ENCODE measurements at places on chromosomes 13 and 19.

GRCh38 chr13:91242652-91243051 is 104.8 kb upstream of the MIR17HG start:
- DNase-seq: no peak

- no peak for DNase-seq
Observed at GRCh38 chr13:69955271-69955670, 152.4 kb upstream of the ATXN8OS start.

GRCh38 chr19:38666663-38667511 is 19.4 kb downstream of the ACTN4 start:
- DNase-seq: no peak

GRCh38 chr13:69108486-69108885 is 999.1 kb upstream of the ATXN8OS start:
- no peak for DNase-seq

GRCh38 chr19:3343619-3344502 is 22.5 kb upstream of the NFIC start:
- no peak for DNase-seq

DNA sequence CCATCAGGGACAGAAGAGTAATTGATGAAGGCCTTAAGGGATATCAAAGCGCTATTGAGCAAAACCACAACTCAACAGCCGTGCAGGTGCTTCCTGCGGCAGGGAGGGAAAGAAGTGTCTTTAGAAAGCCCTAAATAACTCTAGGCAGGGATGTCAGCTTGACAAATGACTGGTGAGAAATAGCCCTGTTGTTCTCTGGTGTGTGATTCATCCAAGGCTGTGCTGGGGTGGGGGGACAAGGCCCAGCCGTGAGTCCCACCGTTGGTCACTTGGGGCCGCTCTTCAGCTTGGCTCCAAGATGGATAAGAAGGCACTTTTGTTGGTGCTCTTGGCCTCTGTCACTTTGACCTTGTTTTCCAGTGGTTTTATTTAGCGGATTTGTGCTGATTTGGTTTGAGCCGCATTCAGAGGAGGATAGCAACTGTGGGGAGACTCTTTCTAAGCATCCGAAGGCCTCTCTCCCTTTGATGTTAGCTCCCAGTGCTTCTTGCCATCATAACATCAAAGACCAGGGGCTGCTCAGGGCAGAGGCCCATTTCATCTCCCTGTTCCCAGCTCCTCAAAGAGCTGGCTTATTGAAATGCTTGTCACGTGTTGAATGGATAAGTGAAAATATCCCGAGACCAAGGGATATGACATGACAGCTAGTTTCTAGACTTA is 130.3 kb upstream of the SERP2 start:
- no peak for DNase-seq

DNA sequence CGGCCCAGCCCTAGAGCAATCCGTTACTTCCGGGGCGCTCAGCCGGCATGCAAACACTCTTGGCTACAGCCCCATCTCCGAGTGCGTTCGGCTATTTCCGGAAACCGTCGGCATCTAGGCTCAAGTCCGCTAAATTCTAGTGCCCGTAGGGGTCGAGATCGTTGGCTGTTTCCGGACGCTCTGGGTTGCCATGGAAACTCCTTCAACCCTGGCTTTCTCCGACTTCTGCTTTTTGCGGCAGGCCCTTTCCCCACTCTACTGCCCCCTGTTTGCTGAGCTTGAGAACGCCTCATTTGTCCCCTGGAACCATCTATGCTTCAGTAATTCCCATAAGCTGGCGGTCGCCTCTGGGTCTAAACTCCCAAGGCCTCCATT is 534 bp upstream of the PIK3R2 start:
- peak; percentile 91 for DNase-seq

DNA sequence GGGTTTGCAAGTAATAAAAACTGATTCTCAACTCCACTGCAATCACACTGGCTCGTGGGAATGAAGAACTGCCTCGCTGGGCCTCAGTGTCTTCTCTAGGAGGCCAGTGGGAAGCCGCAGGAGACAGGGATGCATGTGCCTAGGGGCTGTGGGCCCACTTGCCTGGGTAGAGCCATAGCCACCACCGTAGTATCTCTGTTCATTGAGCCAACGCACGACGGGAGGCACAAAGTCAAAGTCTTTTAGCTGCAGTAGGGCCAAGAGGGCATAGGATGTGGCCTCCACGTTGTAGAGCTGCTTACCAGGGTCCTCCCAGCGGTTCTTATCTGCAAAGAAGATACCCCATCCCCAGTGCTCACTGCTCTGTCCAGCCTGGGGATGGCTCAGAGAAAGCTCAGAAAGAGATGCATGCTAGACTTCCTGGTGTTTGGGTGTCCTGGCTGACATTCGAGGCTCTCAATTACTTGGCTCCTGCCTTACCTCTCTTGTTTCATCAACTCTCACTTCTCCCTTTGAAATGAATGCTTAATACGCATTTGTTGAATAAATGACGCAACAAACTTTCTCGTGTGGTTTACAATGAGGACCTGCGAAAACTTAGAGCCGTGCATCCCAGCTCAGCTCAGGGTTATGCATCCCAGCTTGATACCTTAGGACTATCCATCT is 16.1 kb upstream of the TNFSF14 start:
- DNase-seq: no peak

GRCh38 chr13:45889590-45890243 is 38.2 kb upstream of the SIAH3 start:
- DNase-seq: no peak

Data from stimulated activated CD4-positive, alpha-beta T cell treated with anti-CD3 and anti-CD28 coated beads, Interleukin-15, amount 100 ng/mL, for 1 hour (primary cell).